ENCODE measurements at places on chromosomes 1 and 21.

GRCh38 chr1:46643368-46643775, 24.8 kb downstream of the ATPAF1 start:
- DNase-seq = no peak

DNA sequence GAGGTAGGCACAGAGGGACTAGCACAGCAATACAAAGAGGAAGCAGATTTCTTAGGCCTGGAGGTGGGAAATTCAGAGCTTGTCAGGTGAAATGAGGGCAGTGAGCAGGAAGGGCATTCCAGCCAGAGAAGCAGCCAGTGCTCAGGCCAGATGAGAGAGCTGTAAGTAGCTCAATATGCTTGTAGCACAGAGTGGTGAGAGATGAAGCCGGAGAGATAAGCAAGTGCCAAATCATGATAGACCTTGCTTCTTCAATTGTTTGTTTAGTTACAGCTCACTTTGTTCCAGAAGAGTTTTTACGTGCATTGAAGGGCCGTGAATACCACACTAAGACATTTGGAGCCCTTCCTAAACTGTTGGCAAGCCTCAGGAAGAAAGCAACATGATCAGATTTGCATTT, 42.0 kb upstream of the ADAMTS1 start:
- no peak for DNase-seq

DNA sequence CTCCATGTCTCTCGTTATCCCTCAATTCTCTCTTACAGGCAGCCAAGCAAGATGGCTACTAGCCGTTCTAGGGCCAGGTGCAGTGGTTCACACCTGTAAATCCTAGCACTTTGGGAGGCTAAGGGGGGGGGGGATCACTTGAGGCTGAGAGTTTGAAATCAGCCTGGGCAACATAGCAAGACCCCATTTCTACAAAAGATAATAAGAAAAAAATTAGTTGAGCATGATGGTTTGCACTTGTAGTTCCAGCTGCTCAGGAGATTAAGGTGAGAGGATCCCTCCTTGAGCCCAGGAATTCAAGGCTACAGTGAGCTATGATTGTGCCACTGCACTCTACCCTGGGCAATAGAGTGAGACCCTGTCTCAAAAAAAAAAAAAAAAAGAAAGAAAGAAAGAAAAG, 80.4 kb downstream of the NKAIN1 start:
- no peak for DNase-seq

DNA sequence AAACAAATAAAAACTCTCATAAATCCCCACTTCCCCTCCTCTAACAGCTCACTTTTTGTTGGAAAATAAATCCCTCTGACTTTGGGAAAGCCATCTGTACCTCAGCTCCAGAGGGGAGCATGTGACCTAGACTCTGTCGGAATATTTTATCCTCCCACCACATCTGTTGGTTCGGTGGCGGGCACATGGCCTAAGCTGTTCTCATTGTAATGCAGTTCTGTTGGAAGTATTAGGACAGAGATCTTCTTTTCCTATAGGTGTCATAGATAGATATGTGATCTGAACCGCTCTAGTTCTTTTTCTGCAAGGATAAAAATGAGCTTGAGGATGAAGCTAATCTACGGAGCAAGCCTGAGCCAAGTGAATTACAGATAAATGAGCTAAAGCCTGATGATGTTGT, 50.5 kb upstream of the EPS8L3 start:
- DNase-seq = no peak

- DNase-seq = no peak
These were observed 116.4 kb downstream of the GDAP2 start for GRCh38 chr1:117812869-117813511.

- DNase-seq = no peak
These were observed 99.4 kb downstream of the TSEN15 start for GRCh38 chr1:184150776-184151531.

DNA sequence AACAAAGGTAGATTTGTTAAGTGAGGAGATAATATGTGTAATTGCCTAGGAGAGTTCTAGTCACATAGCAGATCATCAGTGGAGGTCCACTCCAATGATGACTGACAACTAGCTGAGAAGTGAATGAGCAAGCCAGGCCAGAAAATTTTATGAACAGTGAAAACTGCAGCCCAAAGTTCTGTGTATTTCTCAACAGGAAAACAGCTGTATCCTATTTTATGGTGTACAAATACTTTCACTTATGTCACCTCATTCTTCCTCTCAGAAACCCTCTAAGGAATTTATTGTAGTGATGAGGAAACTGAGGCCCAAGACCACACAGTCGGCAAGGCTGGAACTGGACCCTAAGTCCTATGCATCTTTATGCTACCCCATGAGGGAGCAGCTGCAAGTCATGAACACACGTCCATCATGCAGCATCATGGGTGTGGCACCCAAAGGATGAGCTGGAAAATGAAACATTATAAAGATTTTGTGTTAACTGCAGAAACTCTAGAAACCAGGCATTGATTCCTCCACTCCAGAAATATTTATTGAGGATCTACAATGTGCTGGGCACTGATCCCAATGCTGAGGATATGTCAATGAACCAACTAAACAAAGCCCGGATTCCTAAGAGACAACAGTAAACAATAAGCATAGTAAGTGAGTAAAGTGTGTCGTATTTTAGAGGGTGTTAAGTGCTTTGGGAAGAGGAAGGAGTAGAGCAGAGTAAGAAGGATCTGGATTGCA, 99.5 kb upstream of the DUSP10 start:
- no peak for DNase-seq

- DNase-seq = no peak
These were observed 659.4 kb upstream of the RGS18 start for GRCh38 chr1:191498825-191499224.

- DNase-seq = peak; percentile 86
These were observed at the start of gene CMPK1 for GRCh38 chr1:47333578-47333921. TSS of gene CMPK1 (plus strand) at chr1:47333790. CDS start at chr1:47333946, 156 bp downstream.

DNA sequence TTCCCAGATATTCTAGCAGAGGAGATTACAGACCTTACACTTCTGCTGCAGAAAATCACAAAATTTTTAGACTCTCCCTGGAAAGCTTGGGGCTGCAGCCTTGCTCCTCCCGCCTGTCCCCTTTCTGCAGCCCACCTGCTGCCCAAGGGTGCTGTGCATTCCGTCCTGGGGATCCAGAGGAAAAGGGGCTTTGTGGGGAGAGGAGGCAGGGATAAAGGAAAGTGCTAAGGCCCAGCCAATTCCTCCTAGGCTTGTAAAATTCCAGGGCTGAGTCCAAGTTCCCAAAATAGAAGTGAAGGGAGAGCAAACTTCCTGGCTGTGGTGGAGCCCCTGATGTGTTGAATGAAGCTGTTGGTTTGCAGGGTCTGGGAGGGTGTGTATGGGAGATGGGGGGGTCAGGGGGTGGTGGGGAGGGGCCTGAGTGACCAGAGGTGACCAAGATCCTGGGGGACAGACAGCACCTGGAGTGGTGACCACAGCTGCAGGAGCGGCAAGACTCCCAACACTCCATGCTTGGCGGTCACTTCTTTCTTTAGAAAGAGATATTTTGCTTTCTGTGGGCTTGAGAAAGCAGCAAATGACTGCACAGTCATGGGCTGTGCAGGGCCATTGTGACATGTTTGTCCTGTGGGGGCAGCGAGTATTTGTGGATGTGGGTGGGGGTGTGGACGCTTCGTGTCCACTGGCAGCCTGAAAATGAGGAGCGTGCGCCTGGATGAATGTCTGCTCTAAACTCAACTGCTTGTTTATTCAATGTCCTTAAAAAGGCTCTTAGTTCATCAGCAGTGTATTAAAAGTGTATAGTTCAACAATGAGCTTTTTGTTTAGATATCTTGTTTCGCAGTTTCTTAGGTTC, 68.4 kb downstream of the TLR5 start:
- DNase-seq = no peak

- DNase-seq = no peak
These were observed 42.5 kb downstream of the PGM1 start for GRCh38 chr1:63635681-63636080.

- DNase-seq = peak; percentile 72
These were observed 17.7 kb upstream of the SNX27 start for GRCh38 chr1:151594143-151594625.

DNA sequence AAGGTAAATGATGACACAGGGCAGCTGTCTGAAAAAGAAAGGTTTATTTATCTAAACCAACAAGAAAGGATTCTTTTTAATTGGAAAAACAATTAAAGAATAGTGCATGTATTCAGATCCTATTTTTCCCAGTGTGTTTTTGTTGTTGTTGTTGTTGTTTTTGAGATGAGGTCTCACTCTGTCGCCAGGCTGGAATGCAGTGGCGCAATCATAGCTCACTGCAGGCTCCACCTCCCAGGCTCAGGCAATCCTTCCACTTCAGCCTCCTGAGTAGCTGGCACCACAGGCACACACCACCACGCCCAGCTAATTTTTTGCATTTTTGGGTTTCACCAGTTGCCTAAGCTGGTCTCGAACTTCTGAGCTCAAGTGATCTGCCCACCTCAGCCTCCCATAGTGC, 22.1 kb downstream of the NEK2 start:
- no peak for DNase-seq

GRCh38 chr1:243819438-243819839, 30.6 kb downstream of the AKT3 start:
- DNase-seq = no peak

DNA sequence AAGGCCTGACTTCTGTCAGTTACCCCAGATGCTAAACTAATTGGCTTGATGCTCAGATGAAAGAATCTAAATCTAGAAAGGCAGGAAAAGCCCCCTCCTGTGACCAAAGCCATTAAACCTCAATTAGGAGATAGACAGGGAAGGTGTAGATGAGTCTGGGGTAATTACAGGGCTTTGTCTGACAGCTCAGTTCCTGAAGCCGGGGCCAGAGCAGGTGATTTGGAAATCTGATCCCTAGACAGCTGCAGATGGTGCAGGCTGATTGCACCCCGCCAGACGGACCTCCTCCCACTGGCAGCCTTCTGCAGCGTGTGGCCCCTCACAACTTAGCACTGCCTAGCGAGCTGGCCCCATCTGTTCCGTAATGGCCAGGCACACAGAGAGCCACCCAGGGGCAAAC, 395.1 kb downstream of the HLX start:
- no peak for DNase-seq

DNA sequence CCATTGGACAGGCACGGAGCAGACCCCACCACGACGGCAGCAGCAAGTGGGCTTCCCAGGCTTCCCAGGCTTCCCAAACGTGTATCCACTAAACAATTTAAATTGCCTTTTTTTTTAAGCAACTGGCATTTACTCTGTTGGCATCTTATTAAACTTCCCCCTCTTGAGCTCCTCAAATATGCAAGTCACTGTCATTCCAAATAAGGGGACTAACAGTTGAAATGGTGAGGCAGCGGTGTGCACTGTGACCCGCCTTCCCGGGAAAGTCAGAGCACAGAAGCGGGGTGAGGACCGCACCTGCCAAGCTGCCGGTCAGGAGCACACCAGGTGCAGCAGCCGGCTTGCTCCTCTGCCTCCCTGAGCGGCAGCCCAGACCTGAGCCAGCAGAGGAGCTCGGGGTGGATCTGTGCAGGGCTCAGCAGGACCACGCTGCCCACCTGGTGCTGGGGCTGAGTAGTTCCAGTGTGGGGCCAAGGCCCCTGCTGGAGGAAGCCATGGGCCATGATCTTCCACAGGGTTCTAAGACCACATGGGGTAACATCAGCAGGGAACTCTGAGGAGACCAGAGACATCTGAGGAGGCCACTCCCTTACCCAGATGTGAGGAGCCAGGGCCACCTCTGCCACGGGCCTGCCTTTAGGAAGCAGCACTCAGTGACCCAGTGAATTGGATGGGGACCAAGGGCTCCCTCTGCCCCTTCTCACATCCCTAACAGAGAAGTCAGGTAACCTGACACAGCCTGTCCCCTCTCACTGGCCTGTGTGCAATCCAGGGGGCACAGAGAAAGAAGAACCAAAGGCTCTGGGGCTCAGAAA, 245.4 kb downstream of the NPHP4 start:
- DNase-seq = no peak

DNA sequence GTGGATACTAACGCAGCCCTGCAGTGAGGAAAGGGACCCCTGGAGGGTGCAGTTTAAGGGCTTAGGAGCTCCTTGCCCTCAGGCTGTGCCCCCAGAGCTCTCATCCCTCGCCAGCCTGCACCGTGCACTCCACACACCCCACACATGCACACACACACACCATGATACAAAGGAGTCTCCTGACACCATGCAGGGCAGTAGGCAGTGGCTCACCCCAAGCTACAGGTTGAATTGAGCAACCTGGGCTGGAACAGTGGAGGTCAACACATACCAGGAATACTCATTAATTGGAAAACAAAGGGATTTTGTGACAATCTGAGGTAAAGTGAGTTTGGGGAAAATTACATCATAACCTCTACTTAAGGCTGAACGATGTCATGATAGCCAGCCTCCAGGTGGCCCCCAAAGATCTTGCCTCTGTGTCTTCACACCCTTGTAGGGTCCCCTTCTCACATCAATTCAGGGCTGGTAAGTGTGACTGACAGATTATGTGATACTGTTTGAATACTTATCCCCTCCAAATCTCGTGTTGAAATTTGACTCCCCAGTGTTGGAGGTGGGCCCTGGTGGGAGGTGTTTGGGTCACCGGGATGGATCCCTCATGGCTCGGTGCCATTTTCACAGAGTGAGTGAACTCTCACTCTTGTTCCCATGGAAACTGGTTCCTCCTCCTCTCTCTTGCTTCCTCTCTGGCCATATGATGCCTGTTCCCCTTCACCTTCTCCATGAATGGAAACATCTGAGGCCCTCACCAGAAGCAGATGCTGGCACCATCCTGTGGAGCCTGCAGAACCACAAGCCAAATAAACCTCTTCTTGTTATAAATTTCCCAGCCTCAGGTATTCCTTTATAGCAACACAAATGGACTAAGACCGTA, 111.0 kb upstream of the RAB4A start:
- DNase-seq = peak; percentile 66

DNA sequence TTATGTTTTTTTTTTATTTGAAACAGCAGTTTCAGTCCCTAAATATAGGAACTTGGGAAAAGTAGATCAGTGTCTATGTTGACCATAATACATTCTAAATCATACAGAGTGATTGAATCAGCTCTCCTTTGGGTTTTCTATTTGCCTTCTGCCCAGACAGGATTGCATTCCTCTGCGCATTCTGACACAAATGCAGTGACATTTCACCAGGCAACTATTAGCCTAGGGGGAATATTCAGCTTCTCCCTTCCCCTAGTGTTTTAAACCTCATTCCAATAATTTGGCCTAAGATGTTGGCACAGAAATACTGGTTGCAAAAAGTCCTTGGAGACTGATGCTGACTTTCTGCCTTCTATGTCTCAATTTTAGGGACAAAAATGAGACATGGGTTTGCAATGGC, 172.8 kb downstream of the PTGER3 start:
- no peak for DNase-seq

DNA sequence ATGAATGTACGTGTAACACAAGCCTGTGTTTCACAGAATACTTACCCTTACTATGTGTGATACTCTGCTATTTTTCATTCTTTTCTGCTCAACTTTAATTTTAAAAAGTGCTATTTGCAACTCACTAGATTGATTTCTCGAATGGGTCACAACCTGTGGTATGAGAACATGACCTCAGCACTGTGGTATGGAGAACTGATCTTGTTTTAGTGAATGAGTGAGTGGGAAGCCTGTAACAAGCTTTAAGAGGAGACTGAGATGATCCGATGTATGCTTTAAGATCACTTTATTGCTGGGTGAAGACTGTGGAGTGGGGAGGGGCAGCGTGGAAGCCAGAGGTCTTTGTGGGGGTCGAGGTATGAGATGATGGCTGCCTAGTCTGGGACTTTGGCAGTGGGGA, 21.6 kb downstream of the MECR start:
- DNase-seq = no peak
